ENCODE measurements at places on chromosomes 13 and 19. TPM values are rescaled to one million over a fixed set of nuclear protein-coding genes. Genes with fewer than 3 reads are reported as not detected.

RFPL4A gene
- not detected for total RNA-seq

DNA sequence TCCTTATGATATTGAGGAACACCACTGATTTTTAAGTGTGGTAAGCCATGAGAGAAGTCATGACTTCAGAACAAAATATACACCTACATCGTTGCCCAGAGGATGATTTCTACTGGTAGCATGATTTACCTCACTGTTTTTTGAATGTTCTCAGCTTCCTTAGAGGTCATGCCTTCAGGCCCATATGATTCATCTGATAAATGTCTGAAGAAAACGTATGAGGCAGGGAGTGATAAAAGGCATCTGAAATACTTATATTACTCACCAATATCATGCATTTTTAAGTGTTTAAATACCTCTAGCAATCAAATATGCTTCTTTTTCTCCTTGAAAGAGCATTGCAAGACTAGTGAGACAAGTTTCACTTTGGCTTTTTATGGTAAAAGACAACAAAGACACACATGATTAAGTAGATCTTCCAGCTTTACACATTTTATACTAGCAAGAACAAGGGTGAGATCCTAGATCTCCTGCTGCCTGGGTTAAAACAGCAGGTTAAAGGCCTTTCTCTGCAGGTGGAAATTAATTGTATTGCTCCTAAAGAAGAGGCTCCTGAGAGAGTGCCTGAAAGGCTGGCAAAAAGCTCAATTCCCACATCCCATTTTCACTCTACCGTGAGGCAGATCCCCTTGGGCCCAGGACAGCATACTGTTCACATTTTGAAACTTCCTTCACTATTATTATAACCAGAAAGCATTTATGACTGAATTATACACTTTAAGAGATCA, 432.4 kb downstream of the SLITRK1 start:
- DNase-seq = no peak

CCDC9 gene
- total RNA-seq = 37.7 TPM

LCP1 gene
- total RNA-seq = 3.7 TPM

SCEL gene
- total RNA-seq = not detected

CD37 gene
- 1.6 TPM for total RNA-seq

DNA sequence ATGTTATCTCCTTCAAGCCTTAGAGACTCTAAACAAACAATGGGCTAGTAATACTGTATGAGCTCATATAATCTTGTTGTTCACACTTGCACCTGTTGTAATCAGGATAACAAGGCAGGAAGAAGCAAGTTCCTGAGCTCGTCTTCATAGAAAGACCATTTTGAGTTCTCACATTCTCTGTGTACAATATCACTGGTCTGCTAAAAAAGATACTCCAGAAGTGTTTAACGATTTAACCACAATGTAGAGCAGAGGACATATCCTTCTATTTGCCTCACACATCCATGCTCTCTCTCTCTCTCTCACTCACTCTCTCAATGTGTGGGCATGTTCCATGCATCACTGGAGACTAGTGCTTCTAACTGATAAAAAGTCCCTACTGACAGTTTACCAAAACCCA, 122.9 kb downstream of the MIPEP start:
- DNase-seq = no peak

DNA sequence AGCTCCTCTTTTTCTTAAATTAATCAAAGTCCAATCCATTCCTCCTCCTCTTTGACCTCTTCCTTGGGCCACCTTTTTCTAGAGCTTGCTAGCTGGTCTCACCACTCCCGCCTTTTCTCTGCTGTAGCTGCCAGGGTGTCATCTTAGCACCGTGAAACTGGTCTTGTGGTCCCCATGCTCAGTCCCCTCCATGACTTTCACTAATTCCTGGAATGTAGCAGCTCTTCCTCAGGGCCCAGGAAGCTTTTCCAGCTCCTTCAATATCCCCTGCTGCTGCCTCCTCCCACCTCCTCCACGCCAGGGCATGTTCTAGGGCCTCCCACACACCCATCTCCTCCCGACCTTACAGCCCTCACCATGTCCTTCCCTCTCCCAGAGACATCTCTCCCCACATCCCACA, 222.2 kb downstream of the MYO16 start:
- no peak for DNase-seq

DNA sequence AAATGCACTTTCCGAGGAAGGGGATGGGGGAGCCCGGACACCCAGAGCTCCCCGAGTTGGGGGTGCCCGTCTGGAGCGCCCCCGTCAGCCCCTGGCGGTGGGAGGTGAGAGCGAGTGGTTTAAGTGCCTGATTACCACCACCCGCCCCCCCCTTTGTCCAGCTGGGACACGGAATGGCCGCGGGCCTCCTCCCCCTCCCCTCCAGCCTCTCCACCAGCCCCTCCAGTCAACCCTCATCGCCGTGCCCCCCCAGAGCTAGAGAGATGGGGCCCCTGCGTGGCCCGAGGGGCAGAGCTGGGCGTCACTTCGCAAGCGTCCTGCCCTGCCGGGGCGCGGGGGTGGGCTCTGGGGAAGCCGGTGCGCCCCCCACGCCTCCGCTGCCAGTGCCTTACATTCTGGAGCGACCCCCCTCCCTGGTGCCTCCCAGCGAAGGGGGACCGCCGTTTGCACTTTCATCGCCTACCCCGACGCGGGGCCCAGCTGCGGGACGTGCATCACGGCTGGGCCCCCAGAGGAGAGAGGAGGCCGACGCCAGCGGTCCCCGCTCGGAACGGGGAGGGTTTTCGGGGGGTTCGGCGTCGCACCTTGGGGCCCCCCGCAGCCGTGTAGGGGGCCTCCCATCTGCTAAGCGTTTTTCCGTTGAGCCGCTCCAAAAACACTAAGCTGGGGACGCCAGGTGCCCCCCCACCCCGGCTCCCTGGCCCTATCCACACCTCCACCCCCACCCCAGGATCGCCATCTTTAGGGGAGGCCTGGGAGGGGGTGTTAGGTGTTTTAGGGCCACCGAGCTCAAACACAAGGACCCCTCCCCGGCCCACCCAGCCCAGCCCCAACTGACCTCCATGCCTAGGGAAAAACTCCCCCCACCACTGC, 16.4 kb downstream of the SMIM24 start:
- DNase-seq = no peak

DNA sequence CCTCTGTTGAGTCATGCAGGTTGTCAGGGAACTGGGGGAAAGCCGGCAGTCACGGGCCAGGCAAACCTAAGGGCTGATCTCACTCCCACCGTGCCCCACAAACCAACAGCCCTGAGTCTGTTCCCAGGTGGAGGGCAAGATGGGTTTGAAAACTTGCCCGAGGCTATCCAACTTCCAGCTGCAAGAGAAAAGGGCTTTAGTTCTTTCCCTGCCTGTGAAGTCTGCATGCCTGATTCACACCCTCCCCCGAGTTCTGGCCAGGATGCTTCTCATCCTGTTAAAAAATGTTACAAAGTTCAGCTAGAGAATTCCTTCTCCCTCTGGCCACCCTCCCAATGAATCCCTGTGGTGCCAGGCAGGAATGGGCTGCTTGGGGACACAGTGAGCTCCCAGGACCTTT, 33.1 kb downstream of the MYO16 start:
- no peak for DNase-seq

ZNF571 gene
- 4.4 TPM for total RNA-seq

DNA sequence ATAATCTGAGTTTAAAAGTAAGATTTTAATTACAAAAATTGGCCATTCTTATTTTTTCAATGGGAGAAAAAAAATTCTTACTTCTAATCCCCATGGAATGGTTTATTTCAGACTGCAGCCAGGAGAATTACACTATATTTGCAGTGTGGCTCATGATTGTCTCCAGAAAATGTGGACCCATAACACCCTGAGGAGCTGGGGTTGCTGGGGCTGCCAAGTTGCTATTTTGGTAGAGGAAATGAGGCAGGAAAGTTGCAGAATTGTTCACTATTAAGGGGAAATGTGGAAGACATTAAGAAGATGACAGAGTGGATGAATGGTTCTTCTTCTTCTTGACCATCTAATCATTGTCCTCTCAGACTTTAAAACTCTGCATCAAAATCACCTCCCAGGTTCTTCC, 4.6 kb upstream of the SCEL start:
- no peak for DNase-seq

GRCh38 chr13:76533251-76533650, 353.0 kb downstream of the KCTD12 start:
- DNase-seq = no peak

DNA sequence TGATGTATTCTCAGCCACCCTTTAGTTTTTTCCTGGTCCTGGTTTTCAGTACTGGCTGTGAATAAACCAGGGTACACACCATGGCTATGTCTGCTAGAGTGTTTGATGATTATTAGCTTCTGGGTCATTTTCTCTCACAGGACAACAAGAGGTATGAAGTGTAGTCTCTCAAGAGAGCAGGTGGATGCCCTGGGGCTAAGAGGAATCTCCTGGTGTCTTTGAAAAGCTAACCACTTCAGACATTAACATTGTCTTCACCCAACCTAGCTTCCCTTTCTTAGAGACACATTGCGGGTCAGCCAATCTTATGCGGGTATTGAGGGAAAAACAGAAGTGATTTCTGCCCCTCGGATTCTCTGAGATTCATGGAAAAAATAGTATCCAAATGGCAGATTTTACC, 1.6 kb downstream of the ZNF730 start:
- DNase-seq = peak; percentile 24
